Fibroblast of upper back skin (primary cell): ENCODE measurements at places on chromosomes 5 and 9.

- DNase-seq, result no peak
These were observed 126.3 kb downstream of the CEMIP2 start for GRCh38 chr9:71642056-71642455.

- DNase-seq, result no peak
These were observed 3.9 kb upstream of the TAL2 start for GRCh38 chr9:105658351-105658750.

DNA sequence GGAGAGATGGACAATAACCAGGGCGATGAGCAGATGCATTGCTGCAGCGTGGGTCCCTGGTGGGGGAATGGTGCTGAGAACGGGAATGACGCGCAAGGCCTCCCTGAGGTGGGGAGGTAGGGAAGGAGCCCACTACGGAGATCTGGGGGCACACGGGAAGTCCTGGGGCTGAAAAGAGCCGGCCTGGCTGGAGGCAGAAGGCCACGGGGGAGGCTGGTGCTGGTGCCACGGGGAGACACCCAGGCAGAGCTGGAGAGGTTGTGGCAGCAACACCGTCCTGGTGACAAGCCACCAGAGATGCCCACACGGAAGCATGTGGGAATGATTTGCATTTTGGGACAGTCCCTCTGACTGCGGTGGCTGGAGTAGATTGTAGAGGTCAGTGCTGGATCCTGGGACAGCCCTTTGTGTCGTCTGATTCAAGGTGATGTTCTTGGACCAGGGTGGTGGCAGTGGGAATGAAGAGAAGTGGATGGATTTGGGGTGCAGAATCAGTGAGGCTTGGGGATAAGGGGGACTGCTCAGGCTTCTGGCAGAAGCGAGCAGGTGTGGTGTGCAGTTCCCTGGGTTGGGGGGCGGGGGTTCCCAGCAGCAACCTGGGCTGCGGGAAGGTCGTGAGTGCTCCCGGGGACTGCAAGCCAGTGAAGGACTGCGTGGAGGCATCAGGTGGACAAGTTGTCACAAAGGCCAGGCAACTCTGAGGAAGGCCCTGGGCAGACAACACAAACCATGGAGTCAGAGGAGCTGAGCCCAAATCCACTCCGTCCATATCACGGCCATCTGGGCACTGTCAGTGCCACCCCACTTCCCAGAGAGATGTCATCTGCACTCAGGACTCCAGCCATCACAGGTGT lies 25.2 kb upstream of the CNOT6 start:
- no peak for DNase-seq

DNA sequence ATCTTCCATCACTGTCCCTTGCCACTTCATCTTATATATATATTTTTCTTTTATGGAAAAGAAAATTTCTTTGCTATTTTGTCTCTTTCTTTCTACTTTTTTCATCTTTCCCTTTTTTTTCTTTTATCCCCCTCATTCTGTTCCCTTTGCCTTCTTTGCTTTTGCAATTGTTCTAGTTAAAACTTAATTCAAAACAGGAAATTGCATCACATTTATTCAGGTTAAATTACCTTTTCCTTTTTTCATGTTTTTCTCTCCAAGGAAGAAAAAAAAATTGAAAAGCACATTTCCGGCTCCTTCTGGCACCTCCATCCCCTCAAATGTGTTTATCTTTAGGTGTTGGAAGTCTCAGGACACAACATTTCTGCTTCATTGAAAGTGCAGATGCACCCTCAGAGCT lies 176.9 kb downstream of the FGF1 start:
- DNase-seq, result no peak

DNA sequence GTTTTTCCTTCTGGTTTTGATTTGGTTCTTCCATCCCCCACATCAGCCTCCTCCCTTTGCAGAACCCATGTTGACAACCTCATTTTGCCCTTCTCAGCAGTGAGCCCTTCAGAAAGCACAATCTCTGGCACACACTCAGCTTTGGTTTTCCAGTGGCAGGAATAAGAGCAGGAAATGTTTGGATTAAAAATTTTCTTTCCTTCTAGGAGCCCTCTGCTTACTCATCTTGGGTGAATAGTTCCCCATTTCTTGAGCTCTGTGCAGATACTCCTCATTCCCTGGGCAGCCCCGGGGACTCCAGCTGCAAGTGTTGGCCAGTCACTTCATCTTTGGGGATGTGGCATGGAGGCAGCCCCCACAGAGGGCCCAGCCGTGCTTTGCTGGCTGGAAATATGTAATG lies 170.5 kb downstream of the NR3C1 start:
- DNase-seq, result peak; percentile 86

- peak; percentile 91 for DNase-seq
These were observed 12.8 kb upstream of the MTAP start for GRCh38 chr9:21789541-21790037.

DNA sequence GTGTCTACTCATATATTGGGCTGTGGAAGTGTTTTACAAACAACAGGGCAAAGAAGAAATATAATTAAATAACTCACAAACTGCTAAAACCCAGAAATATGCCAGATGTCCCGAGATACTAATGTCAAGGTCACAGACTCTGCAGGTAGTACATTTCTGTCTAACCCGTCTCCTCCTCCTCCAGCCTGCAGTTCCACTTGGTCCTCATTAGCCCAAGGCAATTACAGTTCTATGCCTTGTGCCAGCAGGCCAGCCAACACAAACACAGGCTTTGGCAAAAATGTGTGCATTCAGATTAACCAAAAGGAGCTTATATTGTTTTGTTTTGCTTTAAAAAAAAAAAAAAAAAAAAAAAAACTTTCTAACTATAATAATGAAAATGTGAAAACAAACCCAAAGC lies 148.8 kb downstream of the MYO10 start:
- no peak for DNase-seq

DNA sequence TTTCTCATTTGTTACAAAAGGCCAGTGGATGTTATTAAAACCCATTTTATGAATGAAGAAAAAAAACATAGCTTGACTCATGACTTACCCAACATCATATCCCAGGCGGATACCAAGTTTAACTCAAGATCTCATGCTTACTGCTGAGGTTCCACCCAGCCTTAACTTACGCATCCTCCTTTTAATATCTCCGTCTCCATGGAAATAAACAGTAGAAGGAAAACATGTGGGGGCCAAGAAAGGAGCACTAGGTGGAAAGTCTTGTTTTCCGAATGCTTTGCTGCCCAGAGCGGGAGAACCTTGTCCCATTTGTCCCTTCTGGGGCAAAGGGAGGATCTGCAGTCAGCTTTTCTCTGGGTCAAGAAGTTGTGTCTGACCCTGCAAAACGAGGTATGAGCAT lies 44.1 kb downstream of the ANGPTL2 start:
- no peak for DNase-seq

GRCh38 chr5:73446631-73447529 lies 1.7 kb downstream of the FOXD1 start:
- no peak for DNase-seq
